ENCODE measurements at places on chromosomes 3 and 15.

DNA sequence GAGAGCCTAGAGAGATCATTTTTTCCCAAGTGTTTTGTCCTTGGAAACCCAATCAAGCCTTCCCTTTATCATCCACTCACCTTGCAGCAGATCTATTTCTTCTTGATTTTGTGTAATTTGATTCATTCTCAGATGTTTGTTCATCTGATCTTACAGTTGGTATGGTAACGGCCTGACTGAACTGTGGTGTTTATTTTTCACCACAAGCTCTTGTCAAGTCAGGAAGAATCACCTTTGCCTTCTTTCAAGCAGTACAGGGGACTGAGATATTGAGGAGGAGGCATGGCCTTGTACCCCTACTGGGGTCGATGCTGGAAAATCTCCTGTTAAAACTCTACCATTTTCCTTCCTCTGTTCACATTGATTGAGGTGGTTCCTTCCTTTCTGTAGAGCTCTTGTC lies 361.4 kb upstream of the CFAP20DC start:
- no peak for DNase-seq

DNA sequence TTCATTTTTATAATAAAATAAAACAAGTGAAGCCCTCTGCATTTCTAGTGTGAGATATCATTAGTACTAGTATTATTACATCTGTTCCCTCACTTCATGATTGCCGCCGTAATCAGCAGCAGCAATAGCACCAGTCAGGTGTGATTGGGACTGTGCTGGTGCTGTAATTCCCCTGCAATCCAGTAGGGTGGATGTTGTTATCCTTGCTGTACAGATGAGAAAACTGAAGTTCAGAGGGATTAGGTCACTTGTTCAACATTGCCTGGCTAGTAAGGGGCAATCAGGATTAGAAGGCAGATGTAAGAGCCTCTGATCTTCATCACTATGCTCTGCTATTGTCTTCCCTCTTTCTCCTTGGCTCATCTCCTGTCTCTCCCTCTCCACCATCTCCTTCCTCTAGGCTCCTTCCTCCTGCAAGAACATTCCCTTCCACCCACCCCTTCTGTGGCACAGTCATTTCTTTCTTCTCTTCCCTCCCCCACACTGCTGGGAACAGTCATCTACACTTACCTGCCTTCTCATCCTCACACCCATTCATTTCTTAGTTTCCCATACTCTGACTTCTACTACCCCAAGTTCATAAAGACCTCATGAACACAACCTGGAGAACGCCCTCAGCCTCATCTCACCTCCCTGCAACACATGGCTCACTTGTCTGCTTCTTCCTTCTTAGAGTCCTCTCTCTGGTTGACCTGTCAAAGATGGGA lies 29.7 kb downstream of the CRYGS start:
- peak; percentile 23 for DNase-seq

DNA sequence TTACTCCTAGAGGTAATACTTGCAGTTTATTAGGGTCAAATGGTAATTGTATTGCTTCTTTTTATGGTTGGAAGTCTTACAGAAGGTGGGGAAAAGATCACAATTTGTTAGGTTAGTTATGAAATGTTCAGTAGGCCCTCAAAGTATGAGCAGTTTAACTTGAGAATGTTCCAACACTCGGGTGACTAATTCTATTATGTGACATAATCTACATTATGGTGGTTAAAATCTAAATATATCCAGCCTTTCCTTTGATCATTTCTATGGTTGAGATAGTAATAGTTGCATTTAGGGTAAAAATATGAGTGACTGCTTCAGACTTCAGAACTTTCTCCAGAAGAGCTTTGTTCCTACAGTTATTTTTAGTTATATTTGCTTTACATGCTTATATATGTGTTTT lies 19.6 kb upstream of the FBXO22 start:
- no peak for DNase-seq

- no peak for DNase-seq
These were observed 120.1 kb downstream of the LIPC start for GRCh38 chr15:58551764-58552504.

DNA sequence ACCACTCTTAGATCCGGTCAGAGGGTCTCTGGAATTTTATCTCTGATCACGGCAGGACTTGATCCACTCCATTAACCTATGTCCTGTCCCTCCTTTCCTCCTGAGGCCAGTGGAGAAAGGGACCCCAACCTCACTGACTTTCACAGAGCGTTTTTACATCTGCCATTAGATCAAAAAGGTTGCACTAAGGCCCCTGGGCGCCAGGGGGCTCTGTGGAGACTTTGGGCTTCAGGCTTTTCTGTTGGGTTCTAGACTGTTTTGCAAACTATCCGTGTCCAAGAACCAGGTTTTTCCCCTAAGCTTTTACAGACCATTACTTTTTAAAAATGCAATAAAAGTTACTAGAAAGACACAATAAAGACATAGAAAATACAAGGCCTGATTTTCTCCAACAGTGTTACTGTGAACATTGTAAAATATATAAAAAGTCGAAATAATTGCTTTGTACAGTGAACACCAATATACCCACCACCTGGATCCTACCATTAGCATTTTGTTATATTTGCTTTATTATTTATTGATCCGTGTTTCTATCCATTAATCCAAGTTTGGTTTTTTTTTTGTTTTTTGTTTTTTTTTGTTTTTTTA lies 159.7 kb downstream of the POLR2M start:
- DNase-seq = peak; percentile 70

DNA sequence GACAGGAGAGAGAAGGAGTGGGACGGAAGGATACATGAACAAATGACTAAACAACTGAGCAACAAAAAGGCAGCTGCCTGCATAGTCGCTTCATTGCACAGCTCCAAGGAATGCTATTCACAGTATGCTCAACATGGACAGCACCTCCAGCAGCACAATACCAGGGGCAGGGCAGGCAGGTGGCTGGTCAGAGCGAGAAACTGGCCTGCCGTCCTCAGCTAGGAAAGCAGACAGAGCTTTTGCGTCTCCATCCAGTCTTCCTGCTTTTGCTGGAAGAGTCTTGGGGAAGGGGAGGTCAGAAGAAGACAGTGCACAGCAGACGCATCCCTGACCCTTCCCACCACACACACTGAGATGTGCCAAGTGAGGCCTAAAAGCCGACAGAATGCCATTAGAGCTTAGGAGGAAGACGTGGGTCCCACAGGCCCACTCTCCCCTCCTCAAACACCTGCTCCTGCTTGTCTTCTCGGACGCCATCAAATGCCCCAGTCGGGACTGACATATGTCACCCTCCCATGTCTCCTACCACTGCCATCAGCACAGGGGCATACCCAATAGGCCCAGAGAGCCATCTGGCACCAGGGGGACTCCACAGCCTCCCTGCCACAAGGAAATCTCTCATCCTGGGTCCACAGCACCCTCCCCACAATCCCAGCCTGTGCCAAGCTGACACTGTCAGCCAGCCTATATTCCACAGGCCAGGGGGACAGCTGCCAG lies 3.9 kb downstream of the RAB6B start:
- DNase-seq = no peak

GRCh38 chr15:40087068-40087810 lies 21.4 kb downstream of the BMF start:
- no peak for DNase-seq

GRCh38 chr3:44402548-44402947 lies 64.0 kb downstream of the TCAIM start:
- no peak for DNase-seq

DNA sequence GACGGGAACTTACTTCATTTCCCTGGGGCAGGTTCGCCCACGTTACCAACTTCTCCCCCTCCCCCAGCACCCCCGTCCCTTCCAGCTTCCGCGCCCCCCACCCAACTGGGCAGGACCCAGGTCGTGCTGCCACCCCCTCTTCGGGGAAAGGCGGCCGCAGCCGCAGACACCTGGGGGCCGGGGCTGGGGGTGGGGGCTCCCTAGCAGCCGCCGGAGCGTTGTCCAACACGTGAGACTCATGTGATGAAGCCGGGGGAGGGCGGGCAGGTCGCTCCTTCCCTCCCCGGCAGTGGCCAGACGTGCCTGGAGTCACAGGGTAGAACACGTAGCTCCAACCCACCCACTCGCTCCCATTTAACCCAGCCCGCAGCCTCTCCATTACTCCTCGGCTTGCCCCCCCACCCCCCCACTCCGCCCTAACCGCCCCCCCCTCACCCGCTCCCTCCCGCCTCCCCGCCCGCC lies 240 bp upstream of the BHLHE40 start:
- DNase-seq = peak; percentile 96

DNA sequence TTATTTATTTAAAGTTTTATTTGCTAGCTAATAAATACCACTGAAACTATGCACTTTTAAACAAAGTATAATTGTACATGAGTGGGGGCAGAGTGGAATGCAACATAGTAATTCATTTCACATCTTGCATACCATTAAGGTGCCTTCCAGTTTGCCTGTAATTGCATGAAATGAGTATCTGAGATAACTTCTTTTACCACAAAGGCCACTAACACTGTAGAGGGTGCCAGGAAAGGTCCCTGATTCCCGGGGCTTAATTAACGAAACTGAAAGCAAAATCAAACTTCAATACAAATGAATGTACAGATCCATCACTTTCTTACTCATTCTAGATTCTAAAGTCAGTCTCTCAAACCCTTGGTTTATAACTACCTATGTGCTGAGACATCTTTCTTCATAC lies 2.1 kb downstream of the CD47 start:
- DNase-seq = peak; percentile 53

- no peak for DNase-seq
These were observed 81.6 kb upstream of the HERC1 start for GRCh38 chr15:63915209-63915872.

- DNase-seq = no peak
These were observed 47.7 kb upstream of the HERC1 start for GRCh38 chr15:63881431-63881830.

DNA sequence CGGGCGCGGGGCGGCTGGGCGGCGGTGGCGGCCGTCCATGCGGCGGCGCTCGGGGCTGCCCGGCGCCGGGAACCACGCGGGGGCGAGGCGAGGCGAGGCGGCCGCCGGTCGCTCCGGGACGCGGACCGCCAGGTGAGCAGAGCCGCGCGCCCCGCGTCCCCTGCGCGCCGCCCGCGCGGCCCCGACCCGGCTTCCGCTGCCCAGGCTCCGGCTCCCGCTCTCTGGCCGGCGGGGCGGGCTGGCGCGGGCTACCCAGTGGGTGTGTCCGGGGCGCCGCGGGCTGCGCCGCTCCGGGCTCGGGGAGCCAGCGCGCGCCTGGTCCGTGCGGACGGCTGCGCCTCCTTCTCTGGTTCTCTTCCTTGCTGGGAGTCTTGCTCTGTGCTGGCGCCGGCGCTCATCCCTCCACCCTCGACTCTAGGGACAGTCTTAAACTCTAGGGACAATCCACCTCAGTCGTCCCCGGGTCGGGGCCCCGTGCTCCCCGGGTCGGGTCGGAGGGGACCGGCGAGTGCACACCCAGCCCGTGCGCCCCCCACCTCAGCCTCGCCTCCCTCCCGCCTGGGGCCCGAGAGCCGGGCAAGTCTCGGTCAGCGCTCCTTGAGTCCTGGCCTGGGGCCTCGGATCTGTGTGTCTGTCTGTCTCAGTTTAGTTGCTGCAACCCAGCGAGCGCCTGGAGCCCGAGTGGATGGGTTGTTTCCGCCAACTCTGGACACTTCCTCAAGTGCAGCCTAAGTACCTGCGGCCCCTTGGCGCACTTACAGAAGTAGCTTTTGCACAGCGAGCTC lies 488 bp downstream of the THSD4 start:
- DNase-seq = peak; percentile 4

- DNase-seq = peak; percentile 45
These were observed 1.4 kb downstream of the CEMIP start for GRCh38 chr15:80780416-80781221.

- no peak for DNase-seq
These were observed 86.4 kb upstream of the ARRDC4 start for GRCh38 chr15:97874139-97874538.

DNA sequence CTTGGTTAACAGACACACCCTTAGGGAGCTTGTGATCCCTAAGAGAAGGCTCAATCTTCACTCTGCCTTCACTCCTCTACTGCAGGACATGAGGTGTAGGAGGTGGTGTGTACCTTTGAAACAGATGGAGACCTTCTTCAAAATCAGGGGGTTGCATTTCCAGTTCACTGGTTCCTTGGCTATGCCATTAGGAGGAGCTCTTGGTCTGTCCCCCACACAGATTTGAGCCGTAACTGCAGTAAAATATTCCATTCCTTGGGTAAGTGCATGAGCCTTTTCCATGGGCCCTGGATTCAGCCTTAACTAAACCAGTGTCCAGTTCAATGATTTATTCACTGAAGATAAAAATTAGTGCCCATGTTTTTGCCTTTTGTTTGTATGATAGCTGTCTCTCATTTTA lies 144.6 kb downstream of the MCTP2 start:
- DNase-seq = no peak

GRCh38 chr15:66651198-66651597 lies 50.8 kb upstream of the SMAD6 start:
- DNase-seq = no peak

All from activated CD4-positive, alpha-beta T cell treated with anti-CD3 and anti-CD28 coated beads, Interleukin-2, amount 50 U/mL, for 48 hours (primary cell).